Activated naive CD4-positive, alpha-beta T cell treated with anti-CD3 and anti-CD28 coated beads for 36 hours (primary cell): ENCODE measurements at places on chromosomes 5 and 9.

DNA sequence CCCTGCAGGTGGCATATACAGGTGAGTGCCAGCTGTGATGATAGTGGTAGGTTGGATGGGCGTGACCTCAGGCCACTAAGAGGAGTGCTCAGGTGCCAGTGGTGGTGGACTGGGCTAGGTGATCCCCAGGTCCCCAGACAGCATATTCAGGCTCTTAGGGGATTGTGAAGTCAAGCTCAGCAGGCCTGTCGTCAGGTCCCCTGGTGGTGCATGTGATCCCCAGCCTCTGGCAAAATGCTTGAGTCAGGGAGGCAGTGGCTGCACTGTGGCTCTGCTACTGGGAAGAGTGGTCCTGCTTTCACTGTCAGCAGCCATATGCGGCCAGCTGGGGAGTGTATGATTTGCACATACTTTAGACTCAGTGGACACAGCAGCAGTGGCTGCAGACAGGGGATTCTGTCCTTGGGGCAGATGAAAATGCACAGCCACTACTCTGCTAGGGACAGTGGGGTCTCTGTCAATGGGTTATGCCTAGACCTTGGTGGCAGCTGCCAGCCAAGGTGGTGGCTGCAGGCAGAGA lies 31.6 kb upstream of the CTSL start:
- no peaks in the 10 kb centered on the region for H3K27me3 ChIP-seq
- H3K4me3 ChIP-seq, result no peak overlapping the region
- no peaks in the 10 kb centered on the region for H3K36me3 ChIP-seq
- no peaks in the 10 kb centered on the region for H3K4me1 ChIP-seq
- H3K27ac ChIP-seq, result no peak overlapping the region

GRCh38 chr9:22454016-22454415 lies 7.4 kb downstream of the DMRTA1 start:
- H3K36me3 ChIP-seq, result no peaks in the 10 kb centered on the region
- no peak overlapping the region for H3K27ac ChIP-seq
- H3K4me1 ChIP-seq, result no peaks in the 10 kb centered on the region
- H3K4me3 ChIP-seq, result no peak overlapping the region

- H3K4me1 ChIP-seq, result peaks cover 20% of the 10 kb centered on the region
- peak overlapping the region; percentile 85 for H3K4me3 ChIP-seq
- H3K27ac ChIP-seq, result peak overlapping the region; percentile 9
- H3K36me3 ChIP-seq, result peaks cover 2% of the 10 kb centered on the region
These were observed 587 bp downstream of the MIER3 start for GRCh38 chr5:56951126-56951945.

- H3K4me3 ChIP-seq, result no peak overlapping the region
- no peaks in the 10 kb centered on the region for H3K36me3 ChIP-seq
- no peaks in the 10 kb centered on the region for H3K27me3 ChIP-seq
- no peak for DNase-seq
These were observed 44.0 kb upstream of the LCP2 start for GRCh38 chr5:170341545-170341944.

DNA sequence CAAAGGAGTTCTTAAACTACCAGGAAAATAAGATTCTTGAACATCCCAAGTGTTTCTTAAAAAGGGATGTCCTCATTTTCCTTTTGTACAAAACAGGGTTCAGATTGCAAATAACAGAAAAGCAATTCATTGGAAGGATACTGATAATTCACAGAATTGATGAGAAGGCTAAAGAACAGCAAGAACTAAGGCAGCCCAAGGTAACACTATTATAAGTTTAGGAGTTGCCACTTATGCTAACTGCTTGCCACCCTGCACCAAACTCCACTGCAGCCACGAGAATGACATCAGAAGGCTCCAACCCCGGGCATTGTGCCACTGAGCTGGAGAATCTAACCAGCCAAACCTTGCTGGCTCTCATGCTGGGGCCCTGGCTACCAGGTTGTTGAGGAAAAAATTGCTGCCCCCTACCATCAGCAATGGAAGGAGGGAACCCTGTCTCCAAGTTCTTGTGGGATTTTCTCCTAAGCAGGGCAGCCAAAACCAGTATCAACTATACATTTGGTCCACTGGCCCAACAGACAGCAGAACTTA lies 123.4 kb downstream of the ARL15 start:
- H3K4me1 ChIP-seq, result peaks cover 3% of the 10 kb centered on the region
- no peak overlapping the region for H3K27ac ChIP-seq
- H3K4me3 ChIP-seq, result no peak overlapping the region
- no peak for DNase-seq

GRCh38 chr9:86994231-86994630 lies 46.9 kb upstream of the GAS1 start:
- no peak for DNase-seq
- H3K27me3 ChIP-seq, result peaks cover 17% of the 10 kb centered on the region
- H3K27ac ChIP-seq, result no peak overlapping the region
- no peaks in the 10 kb centered on the region for H3K4me1 ChIP-seq
- H3K4me3 ChIP-seq, result no peak overlapping the region

GRCh38 chr9:6944093-6944551 lies 186.3 kb downstream of the KDM4C start:
- peaks cover 27% of the 10 kb centered on the region for H3K4me1 ChIP-seq
- no peak for DNase-seq
- peaks cover 24% of the 10 kb centered on the region for H3K36me3 ChIP-seq
- H3K27ac ChIP-seq, result no peak overlapping the region
- no peaks in the 10 kb centered on the region for H3K27me3 ChIP-seq

- no peaks in the 10 kb centered on the region for H3K4me1 ChIP-seq
- no peak overlapping the region for H3K4me3 ChIP-seq
- H3K27ac ChIP-seq, result no peak overlapping the region
- H3K36me3 ChIP-seq, result no peaks in the 10 kb centered on the region
These were observed 240.0 kb upstream of the SLC24A2 start for GRCh38 chr9:20028849-20029231.

DNA sequence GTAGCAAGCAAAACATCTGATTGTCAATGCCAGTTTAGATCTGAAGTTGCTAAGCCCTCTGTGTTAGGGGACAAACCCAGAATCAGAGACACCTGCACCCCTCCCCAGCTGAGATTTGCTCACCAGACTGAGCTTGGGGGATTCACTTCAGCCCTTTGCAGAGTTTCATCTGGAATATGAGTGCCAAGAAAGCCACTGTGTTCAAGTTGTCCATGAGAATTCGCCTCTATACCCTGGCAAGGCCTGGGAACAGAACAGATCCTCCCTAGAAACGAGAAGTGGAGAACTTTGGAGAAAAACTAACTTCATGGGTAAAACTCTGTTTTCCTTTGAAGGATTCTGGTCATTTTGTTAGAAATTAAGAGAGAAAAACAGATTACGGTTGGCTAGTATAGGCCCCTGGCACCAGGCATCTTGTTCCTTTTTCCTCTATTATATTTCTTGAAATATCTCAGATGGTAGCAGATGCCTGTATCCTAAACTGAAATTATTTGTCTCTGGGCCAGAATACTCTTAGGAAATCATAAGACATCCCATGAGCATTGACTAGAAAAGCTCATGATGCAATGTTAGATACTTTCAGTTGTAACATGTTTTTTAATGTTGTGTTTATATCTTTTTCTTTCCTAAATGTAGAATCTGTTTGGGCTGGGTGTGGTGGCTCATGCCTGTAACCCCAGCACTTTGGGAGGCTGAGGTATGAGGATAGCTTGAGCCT lies 64.4 kb downstream of the SNX18 start:
- H3K4me3 ChIP-seq, result no peak overlapping the region
- no peaks in the 10 kb centered on the region for H3K27me3 ChIP-seq
- H3K36me3 ChIP-seq, result no peaks in the 10 kb centered on the region
- H3K4me1 ChIP-seq, result peaks cover 3% of the 10 kb centered on the region
